ENCODE measurements at places on chromosomes 4 and X.

- DNase-seq, result no peak
Measured at GRCh38 chr4:151530230-151530629, 121.3 kb downstream of the FHIP1A start.

GRCh38 chrX:16826207-16826606 lies 39.9 kb downstream of the TXLNG start:
- DNase-seq, result no peak

GRCh38 chrX:111168314-111168713 lies 72.3 kb downstream of the PAK3 start:
- no peak for DNase-seq

DNA sequence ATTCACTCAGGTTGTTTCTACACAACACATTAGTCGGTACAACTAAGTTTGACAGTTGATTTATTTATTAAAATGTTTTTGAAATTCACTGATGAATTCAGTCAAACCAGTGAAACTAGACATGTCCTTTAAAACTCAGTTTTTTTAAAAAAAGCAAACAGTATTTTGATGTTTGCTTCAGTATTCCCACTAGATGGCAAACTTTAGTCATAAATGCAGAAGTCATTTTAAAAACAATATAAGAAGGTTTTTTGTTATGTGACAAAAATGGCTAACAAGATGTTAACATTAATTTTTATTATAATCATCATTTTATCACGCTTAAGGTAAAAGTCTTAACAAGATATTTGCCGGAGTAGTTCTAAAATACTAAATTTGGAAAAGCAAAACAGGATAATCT lies 1337.8 kb upstream of the DIAPH2 start:
- DNase-seq, result no peak

DNA sequence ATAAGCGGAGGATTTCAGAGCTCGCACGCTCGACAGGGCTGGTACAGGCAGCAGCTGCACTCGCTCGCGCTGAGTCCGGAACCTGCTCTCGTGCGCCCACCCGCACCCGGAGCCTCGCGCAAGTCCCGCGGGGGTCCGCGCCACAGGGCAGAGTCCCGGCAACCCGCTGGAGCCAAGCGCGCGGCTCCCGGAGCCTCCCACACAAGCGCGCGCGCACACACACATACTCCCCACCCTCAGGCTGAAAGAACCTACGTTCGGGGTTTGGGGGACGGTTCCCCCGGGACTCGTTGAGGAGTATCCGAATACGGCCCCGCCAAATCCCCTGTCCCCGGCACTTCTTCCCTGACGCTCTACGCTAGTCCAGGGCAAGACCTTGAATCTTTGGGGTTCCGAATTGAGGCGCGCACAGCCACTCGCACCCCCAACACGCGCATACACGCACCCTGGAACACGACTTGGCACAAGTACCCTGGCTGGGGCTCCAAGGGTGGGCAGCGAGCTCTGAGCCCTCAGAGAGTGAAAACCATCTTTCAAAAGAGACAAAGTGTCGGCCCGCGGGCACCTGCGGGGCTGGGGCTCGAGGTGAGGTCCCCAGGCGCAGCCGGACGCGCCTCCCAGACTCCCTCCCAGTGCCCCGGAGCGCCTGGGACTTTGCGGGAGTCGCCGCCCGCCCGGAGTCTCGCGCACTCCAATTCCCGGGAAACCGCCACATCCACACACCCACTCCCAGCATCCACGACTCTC lies 952 bp downstream of the ANOS1 start:
- DNase-seq, result no peak

- DNase-seq, result no peak
Measured at GRCh38 chr4:146548443-146548842, 26.7 kb upstream of the SLC10A7 start.
